ENCODE measurements at places on chromosomes 2 and 18.

GRCh38 chr2:170177950-170178781 lies at the start of gene MYO3B:
TSS of gene MYO3B (plus strand) at chr2:170178147. CDS start at chr2:170178288, 141 bp downstream.
- DNase-seq = no peak

- no peak for DNase-seq
These were observed 39.3 kb downstream of the CD302 start for GRCh38 chr2:159758686-159759085.

DNA sequence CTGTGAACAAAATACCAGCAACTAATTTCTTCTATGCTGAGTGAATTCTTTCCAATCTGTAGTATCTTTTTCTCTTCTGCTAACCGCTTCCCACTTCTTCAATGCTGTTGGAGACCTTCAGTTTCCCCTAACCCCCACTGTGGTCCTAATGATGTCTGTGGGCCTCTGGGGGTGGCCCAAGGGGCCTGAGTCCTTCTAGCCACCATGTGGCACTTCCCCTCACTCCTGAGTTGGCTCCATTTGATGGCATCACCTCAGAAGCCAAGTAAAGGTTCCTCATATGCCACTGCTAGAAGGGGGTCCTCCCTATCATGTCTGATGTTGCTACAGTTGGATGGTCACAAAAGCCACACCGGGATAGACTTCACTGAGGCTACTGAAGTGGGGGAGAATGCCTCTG lies 37.5 kb downstream of the ARHGAP25 start:
- DNase-seq = no peak

- no peak for DNase-seq
These were observed 9.7 kb downstream of the VIT start for GRCh38 chr2:36706021-36706876.

DNA sequence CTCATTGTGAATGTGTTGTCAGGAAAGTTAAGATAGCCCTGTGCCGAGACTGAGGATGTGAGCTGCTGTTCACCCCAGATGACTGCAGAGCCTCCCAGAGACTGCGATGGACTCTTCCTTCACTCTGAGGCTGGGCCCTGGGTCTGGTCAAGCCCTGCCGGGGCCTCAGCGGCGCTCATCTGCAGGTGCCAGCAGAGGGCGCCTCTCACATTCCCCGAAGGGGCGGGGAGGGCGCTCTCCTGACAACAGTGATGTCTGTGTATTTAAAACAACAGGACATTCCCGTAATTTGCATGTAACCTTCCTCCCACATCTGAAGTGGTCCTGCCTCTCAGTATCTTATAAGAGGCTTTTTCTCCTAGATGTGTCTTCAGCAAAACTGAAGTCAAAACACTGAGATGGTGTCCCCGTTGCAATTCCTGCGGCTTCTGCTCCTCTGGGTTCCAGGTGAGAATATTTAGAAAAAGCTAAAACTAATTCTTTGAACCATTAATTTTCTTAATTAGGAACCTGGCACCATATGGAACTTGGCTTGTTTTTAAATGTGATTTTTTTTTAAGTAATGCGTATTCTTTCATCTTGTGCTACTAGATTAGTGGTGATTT lies 1377.9 kb downstream of the RPIA start:
- DNase-seq = no peak

GRCh38 chr2:181656450-181657291 lies at the start of gene CERKL:
TSS of gene CERKL (minus strand) at chr2:181657105. CDS start at chr2:181657006, 99 bp downstream.
- DNase-seq = no peak

GRCh38 chr2:219569635-219570034 lies 1.7 kb downstream of the OBSL1 start:
- no peak for DNase-seq

- no peak for DNase-seq
These were observed 198.9 kb downstream of the TWIST2 start for GRCh38 chr2:239046822-239047221.

- no peak for DNase-seq
These were observed 76.5 kb downstream of the LPIN1 start for GRCh38 chr2:11822746-11823451.

GRCh38 chr18:901761-902160 lies 2.9 kb upstream of the ADCYAP1 start:
- no peak for DNase-seq

- DNase-seq = no peak
These were observed 118.6 kb downstream of the PTGR3 start for GRCh38 chr18:75090336-75090735.

GRCh38 chr2:238449241-238449640 lies 22.5 kb downstream of the ASB1 start:
- no peak for DNase-seq

GRCh38 chr2:189171956-189172609 lies 7.5 kb downstream of the COL5A2 start:
- no peak for DNase-seq

DNA sequence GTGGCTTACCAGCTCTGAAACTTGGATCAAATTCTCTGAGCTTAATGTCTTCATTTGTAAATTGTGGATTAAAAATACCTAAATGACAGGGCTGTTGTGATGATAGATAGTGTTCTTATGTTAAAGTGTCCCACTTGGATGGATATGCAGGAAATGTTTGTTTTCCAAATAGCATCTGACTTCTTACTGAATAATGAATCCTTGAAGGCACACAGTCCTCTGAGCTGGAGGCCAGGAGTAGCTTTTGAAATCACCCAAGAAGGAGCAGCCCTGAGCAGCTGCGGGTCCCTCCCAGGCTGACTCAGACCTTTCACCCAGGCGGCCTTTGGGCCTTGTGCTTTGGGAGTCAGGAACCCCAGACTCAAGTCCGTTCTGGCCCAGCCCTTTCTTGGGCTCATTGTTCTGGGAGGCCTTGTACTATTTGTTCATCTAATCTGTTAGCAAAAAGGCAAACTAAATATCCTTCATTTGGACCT lies 173.0 kb upstream of the GATA6 start:
- no peak for DNase-seq

- peak; percentile 89 for DNase-seq
These were observed 615 bp upstream of the CCNT2 start for GRCh38 chr2:134917888-134918525.

GRCh38 chr2:240419723-240420122 lies 15.7 kb upstream of the GPC1 start:
- no peak for DNase-seq

DNA sequence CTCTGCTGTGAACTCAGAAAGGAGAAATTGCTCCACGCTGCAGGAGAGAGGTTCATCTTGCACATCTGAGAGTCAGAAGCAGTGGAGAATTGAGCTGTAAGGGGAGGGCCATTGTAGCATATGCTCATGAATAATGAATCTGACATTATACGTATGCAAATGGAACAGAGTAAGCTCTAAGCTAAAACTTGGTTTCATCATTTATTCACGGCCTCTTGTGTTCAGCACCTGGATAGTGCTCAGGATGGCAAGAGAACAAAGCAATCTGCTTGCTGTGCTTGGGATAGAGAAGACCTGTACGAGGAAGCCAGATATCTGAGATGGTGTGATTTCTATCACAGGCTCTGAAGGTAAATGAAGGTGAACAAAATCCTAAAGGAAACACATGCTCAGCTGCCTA lies 87.9 kb upstream of the GCFC2 start:
- DNase-seq = no peak

DNA sequence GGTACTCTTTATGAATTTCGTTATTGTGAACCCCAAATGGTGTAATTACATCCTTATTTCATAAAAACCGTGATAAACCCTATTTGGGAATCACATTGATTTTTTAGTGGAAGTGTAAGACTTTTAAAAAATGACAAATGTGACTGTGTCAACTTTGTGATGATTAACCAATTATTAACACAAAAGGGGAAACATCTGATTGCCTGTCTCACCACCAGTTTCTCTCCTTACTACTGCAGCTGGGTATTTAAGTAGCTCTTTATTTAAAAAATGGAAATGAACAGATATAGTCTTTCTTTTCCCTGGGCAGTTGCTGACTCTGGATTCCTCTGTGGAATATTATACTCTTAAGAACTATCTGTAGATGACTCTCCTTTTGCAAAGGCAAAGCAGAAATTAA lies 11.6 kb upstream of the RPE start:
- no peak for DNase-seq

DNA sequence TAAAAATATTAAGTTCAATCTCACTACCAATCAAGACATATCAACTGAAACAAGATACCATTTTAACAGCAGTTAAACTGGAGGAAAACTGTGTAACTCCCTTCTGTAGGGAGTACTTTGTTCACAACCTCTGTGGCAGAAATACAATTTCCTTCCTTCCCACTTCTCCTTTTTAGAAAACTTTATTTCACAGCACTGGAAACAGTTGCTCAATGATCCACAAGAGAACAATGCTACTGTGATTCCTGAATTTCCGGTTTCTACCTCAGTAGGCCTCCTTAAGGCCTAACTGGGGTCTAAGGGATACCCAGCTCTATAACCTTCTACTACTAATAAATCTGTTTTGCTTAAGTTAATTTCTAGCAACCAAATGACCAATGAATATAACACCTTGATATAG lies 14.1 kb downstream of the TLK1 start:
- DNase-seq = no peak

- no peak for DNase-seq
These were observed 272.2 kb downstream of the PRKCE start for GRCh38 chr2:45923701-45924100.

DNA sequence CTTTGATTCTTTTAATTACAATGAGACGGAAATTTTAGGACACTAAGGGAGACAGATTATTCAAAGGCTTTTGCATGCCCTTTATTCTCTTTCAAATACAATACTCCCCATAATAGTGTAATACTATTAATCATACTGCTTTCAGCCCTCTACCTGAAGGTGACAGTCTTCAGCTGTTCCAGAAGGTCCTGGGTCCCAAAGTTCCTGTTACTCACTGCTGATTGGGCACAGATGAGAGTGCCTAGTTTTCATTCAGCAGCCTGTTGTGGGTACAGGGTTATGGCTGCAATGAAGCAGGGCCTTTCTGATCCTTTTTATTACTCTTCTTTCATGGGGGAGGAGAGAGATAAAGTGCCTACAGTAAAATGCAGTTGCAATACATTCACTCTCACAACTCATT lies 80.2 kb downstream of the NUP35 start:
- no peak for DNase-seq

- no peak for DNase-seq
These were observed 96.5 kb downstream of the MYT1L start for GRCh38 chr2:2234398-2235195.

GRCh38 chr18:80042785-80043184 lies 8.6 kb downstream of the RBFA start:
- no peak for DNase-seq

- no peak for DNase-seq
These were observed 53.7 kb downstream of the EPHA4 start for GRCh38 chr2:221518201-221518934.

DNA sequence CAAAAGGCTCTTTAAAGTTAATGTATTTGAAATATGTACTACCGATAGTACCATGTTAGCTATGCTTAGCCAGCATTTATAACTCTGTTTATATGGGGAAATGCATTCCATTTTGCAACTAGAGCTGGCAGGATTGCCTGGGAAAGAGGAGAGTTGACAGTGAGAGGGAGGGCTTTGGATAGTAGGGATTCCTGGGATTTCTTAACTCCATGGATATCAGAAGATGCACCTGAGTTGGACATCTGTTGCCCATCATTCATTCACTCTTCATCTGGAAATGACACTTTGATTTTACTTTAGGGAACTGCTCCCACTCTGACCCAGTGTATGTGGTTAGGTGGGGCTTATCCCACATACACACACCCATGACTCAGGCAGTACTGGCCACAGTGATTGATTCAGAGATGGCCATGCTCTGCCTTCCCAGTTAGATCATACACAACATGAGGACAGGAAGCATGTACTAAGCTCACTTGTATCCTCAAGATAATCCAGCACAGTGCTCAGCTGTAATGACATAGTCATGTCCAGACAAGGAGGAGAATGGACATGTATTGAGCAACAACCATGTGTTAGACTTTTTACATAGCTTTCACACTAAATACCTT lies 248.8 kb downstream of the MREG start:
- no peak for DNase-seq

- no peak for DNase-seq
These were observed 292.5 kb downstream of the MTX2 start for GRCh38 chr2:176561706-176562105.

DNA sequence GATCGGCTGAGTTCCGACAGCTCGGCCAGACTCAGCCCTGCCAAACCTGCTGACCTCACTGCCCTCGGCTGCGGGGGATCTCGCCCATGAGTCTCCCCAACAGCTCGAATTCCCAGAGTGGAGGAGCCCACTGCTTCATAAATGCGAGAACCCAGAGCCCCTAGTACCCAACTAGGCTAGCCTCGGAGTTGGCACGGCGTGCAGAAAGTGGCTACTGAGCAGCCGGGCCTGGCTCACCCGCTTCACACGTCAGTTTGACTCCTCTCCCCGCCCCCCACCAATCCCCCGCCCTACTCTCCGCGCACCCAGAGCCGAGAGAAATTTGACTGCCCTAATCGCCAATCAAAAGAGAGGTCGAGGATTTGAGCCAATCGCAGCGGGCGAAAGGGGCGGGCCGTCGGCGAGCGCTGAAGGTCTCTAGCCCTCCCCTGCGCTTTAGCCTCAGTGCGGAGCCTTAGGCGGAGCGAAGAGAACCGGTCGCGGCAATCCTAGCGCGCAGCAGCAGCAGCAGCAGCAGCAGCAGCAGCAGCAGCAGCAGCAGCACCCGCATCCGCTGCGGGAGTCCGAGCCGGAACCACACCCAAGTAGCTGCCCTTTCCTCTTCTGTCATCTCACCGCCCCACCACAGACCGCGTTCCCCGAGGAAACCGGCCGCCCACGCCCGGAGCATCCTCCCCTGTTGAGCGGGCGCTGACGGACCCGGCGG lies at the start of gene GLS:
GLS (plus strand) TSS at position 444 of the 706 bp plus-strand sequence. CDS start 264 bp downstream, outside the sequence.
- peak; percentile 86 for DNase-seq

DNA sequence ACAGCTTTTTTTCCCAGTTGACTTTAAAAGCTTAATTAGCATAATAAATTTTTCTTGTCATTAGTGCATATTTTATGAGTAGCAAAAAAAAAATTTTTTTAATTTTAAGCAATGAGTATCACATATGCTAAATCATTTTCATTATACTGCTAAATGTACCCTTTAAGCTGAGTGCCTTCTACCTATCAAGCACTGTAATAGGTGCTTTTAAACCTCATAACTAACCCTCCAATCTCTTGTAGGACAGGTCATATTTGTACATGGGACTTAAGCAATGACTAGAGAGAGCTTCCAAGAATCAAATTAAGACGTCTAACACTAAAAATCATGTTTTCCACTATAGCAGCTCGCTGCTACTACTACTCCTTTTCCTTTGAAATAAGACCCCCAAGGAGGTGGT lies 7.4 kb downstream of the XPO1 start:
- no peak for DNase-seq

- DNase-seq = no peak
These were observed 69.6 kb downstream of the SLC66A3 start for GRCh38 chr2:11224887-11225286.

- no peak for DNase-seq
These were observed 4.4 kb upstream of the ACKR3 start for GRCh38 chr2:236565212-236565611.

DNA sequence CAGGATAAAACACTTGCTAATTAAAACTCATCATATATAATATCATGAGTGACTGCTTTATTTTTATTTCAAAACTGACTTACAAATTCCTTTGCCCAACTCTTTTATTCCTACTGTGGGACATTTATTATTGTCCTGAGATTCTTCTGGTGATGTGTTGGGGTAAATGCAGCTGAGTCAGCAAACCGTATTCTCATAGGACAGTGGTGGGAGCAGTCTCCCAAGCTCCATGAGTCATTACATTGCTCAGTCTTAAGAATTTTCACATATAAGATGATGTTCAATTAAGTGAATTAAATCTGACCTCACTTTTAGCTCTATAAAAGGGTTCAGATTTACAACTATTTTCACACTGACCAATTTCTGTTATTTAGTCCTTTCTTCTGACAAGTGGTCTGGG lies 1530.7 kb downstream of the LRP1B start:
- no peak for DNase-seq

All from cortex of kidney (tissue), 1 donor.